ENCODE measurements at places on chromosomes 13 and 19.

DNA sequence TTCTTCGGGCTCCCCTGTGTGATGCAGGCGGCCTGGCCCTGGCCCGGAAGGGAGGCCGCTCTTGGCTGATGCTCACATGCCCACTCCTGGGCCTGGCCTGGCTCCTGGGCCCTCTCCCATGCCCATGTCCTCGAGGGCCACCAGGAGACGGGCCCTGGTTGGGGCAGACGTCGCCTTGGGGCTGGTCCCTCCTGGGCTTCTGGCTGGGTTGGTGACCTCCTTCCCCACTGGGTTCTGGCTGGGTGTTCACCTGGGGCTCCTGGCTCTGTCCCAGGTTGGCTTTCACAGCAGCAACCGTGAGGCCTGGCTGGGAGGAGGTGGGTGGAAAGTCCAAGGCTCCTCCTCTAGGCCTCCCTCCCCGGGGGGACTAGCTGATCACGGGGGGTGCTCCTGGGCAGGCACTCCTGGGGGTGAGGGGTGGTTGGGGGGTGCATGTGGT, 15.5 kb upstream of the SLC7A10 start:
- no peak for DNase-seq

- DNase-seq, result no peak
These were observed 1516.4 kb downstream of the EFNB2 start for GRCh38 chr13:105019073-105019472.

DNA sequence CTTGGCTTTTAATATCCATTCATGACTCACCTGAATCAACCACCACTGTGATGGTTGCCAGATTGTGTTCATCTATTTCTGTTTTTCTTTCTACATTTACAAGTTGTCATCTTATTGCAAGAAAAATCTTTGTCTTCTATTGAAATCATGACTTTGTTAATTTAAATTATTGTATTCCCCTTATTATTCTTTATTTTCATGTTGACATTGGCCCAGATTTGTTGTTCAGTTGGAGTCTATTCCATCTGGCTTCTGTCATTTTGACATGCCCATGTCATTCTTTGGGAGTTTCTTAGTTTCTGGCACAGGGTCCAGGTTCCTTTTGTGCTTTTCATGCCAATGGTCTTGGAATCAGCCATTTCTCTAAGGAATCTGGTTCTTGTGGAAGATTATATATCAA, 19.9 kb upstream of the DACH1 start:
- DNase-seq, result no peak

DNA sequence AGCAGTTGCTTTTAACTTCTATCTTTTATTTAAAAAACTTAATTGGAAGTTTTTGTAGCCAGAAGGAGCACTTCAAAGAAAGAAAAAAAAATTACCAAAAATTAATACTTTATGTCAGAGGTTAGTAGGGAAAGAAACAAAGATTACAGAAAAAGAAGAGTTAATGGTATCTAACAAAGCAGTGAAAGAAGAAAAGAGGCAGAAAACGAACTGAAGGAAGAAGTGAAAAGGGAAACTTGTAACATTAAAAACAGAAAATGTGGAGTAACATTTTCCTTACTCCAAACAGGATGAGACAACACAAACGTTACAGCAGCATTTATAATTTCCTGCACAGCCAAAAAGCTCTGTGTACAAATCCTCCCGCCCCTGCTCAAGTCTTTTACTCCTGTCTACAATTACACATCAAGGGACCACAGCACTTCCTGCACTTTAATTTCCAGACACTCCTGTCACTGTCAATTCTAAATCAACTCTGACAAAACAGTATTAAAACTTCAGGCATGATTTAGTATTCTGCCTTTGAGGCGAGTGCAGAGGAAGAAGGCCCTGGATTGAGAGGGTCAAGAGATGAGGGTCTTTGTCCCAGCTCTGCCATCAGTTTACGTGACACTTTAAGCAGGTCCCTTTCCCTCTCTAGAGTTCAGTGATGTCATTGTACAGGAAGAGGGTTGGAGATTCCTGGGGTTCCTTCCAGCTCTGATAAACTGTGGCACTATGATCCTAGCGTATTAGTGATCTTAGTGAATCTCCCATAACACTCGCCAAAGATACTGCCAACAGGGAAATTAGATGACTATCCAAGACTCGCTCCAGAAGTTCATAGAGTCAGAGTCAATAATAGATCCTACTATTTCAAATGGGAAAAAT, 53.2 kb upstream of the LSM14A start:
- DNase-seq, result no peak

- no peak for DNase-seq
These were observed 1434.7 kb upstream of the PRR20A start for GRCh38 chr13:55705971-55706370.

- no peak for DNase-seq
These were observed 31.9 kb downstream of the SCGB2B2 start for GRCh38 chr19:34644991-34645461.

DNA sequence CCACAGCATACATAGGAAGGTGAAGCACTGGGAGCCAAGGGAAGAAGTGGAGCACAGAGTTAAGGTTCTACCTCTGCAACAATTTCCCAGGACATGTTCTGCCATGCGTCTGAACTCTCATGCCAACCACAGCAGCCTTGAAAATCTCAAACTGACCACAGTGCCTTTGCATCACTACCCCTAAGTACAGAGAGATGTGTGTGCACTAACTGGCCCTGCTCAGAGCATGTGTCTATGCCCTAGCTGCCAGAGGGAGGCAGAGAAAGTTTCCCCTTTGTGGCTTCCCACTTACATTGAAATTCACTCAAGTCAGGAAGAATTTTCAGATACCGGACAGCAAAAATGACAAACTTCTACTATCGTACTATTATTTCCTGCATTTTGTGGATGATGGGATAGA, 26.8 kb upstream of the WDFY2 start:
- DNase-seq, result no peak

DNA sequence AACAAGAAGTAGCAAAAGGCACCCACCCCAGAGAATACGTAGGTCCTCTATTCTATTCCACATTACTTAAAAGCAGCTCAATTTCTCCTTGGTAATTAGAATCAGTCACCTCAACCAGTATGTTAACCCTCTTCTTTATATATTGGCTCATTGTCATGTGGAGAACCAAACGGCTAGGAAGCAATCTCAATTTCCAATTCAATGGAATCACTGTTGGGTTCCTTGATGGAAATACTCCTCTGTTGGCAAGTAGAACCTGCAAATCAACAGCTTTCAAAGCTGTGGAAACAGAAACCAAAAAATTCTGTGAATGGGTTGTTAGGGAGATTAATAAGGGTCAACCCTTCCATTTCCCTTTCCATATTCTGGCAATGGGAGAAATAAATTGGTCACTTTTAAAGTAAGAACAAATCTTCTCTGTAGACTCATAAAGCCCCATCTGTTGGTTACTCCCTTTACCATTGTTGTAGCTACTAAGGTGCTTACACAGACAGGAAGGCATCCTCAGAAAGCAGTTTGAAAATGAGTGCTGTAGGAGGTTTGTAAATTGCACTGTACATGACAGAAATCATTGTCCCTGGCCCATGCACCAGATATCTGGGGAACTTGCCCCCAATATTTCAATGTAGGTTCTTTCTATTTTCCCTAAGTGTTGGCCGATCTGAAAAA, 138.6 kb upstream of the UFM1 start:
- no peak for DNase-seq

GRCh38 chr19:3278749-3279148, 54.3 kb downstream of the CELF5 start:
- DNase-seq, result no peak

DNA sequence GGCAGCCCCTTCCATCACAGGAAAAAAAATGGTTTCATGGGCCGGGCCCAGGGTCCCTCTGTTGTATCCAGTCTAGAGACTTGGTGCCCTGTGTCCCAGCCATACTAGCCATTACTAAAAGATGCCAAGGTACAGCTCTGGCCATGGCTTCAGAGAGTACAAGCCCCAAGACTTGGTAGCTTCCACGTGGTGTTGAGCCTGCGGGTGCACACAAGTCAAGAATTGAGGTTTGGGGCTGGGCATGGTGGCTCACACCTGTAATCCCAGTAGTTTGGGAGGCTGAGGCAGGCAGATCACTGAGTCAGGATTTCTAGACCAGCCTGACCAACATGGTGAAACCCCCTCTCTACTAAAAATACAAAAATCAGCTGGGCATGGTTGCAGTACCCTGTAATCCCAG, 214.3 kb downstream of the LIG4 start:
- DNase-seq, result no peak

GRCh38 chr13:48749699-48750473, 96.2 kb downstream of the CYSLTR2 start:
- peak; percentile 65 for DNase-seq

DNA sequence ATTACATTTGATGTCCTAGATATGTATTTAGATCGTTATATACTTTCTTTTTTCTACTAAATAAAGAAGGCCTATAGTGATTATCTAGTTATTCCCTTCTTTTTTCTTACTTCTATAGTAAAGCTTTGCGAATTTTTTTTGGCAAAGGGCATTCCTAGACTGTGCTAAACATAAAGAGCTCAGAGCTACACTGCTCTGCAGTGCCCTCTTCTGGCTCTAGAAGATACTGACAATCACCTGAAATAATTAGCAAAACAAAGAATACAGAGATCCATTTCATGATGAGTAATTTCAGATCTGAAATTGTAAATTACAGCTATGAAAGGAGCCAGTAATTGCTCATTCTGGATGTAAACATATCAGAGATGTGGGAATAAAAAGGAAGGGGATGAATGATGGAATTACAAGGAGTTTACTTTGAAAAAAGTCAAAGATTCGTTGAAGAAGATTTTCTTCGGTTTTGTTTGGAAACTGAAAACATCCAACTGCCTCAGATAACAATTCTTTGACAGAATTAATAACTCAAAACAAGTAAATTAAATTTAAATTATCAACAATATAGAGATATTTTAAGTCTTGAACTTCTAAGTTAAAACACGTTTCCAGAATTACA, 288.5 kb downstream of the NALCN start:
- no peak for DNase-seq

- no peak for DNase-seq
These were observed 54.8 kb upstream of the LATS2 start for GRCh38 chr13:21116141-21116540.

- DNase-seq, result no peak
These were observed 773.8 kb upstream of the GPC6 start for GRCh38 chr13:92452840-92453239.

- DNase-seq, result no peak
These were observed 94.6 kb downstream of the CCNA1 start for GRCh38 chr13:36526897-36527296.

- DNase-seq, result no peak
These were observed 463.5 kb downstream of the GPC6 start for GRCh38 chr13:93690139-93690538.

GRCh38 chr19:22545751-22546150, 88.4 kb upstream of the ZNF492 start:
- peak; percentile 4 for DNase-seq

GRCh38 chr13:106373304-106373988, 162.0 kb downstream of the EFNB2 start:
- no peak for DNase-seq

DNA sequence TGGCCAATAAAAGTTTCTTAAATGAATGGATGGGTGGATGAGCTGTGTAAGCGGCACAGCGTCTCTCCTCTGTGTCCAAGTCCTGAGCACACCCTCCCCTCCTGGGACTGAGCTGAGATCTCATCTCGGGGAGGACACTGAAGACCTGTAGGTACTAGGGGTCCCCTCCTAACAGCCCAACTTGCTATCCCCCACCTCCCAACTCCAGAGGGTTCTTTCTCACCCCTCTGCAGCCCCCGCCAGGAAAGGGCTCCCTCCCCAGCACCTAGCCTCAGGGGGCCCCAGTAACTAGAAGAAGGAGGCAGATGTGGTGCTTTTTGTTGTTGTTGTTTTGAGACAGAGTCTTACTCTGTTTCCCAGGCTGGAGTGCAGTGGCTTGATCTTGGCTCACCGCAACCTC, 1.1 kb upstream of the NANOS3 start:
- DNase-seq, result no peak

GRCh38 chr19:50959731-50960500, 7.1 kb upstream of the KLK5 start:
- no peak for DNase-seq

- DNase-seq, result no peak
These were observed 1518.3 kb upstream of the SLC10A2 start for GRCh38 chr13:104584481-104584880.

DNA sequence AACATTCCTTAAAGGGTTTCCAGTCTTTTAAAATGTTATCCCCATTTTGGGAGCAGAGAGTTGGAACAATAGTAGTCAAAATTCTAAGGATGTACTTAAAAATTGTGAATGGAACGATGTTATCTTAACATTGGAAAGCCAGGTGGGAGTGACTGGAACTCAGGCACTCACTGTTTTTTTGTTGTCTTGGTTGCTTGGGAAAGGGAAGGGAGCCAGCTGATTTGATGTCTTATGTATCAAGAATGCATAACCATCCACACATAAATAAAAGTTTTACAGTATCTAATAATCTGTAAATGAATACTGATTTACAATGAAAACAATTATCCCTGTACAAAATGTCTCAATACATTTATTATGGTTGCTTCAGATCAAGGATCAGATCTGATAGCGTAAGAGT, 88.7 kb downstream of the SLC10A2 start:
- DNase-seq, result no peak

DNA sequence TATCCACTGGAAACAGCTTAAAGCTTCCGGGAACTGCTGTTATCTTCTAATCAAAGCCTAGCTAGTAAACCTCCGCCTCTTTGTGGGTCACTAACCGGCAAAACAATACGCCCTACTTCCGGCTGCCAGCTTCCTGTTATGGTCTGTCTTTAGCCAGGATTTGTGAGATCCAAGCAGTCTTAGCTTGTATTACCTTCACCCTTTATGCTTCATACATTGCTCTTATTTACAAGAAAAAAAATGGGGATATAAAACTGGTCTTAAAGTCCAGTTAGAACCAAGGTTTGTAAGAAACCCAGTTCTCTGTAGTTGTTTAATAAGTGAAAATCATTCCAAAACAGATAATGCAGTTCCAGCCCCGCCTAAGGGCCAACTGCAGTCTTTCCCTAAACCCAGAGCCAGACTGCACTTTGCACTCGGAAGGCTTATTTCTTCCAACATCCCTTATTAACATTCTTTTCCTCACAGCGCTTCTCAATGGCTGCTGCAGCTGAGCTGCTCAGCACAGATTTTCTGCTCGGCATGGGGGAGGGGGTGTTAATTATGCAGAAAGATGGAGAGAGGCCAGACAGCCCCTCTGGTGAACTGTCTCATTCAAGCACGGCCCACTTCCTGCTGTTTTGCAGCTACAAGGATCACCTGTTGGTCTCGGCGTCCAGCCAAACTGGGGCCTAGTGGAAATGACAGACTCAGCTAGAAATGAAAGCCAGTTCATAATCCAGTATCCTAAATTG, 368.4 kb downstream of the KLF12 start:
- peak; percentile 60 for DNase-seq

GRCh38 chr13:66430269-66430668, 799.9 kb downstream of the PCDH9 start:
- no peak for DNase-seq

DNA sequence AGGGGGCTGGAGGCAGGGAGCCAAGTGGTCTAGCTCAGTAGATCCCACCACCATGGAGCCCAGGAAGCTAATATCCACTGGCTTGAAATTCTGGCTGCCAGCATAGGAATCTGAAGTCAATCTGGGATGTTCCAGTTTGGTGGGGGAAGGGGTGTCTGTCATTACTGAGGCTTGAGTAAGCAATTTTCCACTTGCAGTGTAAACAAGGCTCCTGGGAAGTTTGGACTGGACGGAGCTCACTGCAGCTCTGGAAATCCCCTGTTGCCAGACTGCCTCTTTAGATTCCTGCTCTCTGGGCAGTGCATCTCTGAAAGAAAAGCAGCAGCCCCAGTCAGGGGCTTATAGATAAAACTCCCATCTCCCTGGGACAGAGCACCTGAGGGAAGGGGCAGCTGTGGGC, 349.2 kb upstream of the KLHL1 start:
- no peak for DNase-seq
